ENCODE measurements at places on chromosomes 7 and 10. TPM values are rescaled to one million over a fixed set of nuclear protein-coding genes. Genes with fewer than 3 reads are reported as not detected.

- peak; percentile 29 for ATAC-seq
These were observed 20.7 kb downstream of the ABI1 start for GRCh38 chr10:26839966-26840627.

DNA sequence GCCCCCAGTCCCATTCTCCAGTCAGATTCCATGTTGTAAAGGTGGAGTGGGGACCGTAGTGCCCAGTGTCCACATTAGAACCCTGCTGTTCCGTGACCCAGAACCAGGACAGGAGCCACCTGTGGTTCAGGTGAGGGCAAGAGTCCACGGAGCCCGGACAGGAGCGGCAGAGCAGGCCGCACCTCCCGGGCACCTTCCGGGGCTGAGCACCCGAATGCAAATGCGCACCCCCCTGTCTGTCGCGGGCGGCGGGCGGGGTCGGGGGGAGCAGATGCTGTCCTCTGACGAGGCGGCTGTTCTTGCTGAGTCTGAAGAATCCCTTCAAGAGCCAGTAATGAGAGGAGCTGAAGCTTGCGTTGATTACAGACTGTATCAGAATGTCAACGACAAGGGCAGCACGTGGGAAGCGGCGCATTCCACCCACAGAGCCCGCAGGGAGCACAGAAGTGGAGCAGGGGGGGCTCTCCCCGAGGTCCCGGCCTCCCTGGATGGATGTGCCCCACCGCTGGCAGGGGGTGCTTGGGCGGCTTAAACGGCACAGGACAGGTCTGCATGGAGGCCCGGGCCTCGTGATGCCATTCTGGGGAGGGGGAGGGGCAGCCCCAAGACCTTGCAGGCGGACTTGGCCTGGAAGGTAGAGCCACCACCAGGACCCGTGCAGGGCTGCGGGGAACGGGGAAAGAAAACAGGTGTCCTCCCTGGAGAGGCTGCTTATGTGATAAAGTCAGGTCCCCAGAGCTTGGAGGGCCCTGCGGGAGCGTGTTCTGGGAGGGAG, 407.5 kb upstream of the RNF32 start:
- no peak for ATAC-seq

DNA sequence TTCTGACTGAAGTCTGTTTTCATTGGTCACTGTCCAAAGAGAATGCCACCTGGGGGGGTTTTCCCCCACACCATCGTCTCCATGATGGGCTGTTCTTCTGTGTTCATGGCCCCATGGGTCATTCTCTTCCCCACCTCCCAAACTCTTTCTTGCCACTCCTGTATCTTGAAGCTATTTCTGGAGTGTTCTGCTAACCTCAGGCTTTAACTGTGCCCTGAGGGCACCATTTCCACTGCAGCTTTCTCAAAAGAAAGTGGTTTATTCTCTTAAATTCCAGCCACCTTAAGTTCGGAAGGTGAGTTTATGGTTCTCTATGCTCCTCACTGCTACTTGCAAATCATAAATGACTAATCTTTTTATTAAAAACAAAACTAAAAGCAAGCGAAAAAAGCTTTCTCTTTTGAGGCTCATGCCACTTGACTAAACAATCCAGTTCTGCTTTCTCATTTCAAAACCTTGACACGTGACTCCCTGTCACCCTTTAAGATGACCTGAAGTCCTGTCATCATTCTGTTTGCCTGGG, 7.4 kb upstream of the APBB1IP start:
- no peak for ATAC-seq

DNA sequence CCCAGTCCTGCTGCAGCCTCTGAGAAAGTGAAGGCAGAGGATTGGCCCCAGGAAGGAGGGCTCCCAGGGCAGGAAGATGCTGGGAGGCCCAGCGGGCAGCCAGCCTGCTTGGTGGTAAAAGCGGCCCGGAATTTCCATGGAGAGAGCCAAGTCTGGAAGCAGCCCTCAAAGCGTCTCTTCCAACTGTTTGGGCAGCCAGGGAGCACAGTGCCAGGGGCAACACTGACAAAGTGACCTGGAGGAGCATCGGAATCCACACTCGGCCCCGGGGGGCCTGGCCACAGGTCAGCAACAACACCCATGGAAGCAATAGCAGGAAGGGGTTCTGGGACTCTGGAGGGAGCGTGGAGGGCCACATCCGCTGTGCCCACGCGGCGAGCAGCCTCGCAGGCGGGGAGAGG, 63.2 kb upstream of the FGFR2 start:
- ATAC-seq: no peak

- no peak for ATAC-seq
These were observed 80.0 kb downstream of the EEPD1 start for GRCh38 chr7:36232971-36233550.

DNA sequence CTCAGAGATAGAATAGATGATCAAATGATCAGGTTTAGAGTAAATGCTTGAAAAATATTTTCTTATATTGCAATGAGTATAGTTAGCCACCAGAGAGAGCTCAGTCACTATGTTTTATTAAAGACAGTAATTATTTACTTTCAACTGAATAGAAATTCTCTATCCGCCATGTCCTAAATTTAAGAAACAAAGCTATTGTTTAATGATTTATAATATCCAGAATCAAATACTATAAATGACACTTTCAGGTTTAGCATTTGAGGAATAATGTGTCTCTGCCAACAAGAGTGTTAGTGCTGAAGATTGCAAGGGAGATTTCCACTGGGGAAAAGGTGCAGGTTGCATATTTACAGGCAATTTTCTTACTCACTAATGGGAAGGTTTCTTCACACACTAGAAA, 184.7 kb downstream of the DGKB start:
- peak; percentile 32 for ATAC-seq

- no peak for ATAC-seq
These were observed 20.8 kb upstream of the ZNF800 start for GRCh38 chr7:127413326-127413725.

- peak; percentile 74 for ATAC-seq
These were observed 43.2 kb upstream of the EPC1 start for GRCh38 chr10:32390193-32390592.

DNA sequence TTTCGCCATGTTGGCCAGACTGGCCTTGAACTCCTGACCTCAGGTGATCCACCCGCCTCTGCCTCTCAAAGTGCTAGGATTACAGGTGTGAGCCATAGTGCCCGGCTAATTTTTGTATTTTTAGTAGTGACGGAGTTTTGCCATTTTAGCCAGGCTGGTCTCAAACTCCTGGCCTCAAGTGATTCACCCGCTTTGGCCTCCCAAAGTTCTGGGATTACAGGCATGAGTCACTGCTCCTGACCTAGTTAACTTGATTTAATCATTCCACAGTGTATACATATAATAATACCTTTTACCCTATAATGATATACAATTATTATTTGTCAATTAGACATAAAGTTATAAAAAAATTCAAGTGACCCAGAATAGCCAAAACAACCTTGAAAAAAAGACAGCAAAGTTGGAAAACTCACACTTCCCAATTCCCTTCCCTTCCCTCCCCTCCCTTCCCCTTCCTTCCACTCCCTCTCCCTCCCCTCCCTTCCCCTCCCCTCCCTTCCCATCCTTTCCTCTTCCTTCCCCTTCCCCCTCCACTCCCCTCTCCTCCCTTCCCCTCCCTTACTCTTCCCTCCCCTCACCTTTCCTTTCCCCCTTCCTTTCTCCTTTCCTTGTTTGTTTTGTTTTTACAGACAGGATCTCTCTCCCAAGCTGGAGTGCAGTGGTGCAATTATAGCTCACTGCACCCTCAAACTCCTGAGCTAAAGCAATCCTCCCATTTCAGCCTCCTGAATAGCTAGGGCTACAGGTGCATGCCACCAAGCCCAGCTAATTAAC, 14.8 kb upstream of the ZMIZ2 start:
- ATAC-seq: no peak

GALNT17 gene
- total RNA-seq: 3.2 TPM

SLC18A3 gene
- 3.5 TPM for total RNA-seq

EZH2 gene
- 15.1 TPM for total RNA-seq

NRG3 gene
- 13.6 TPM for total RNA-seq

PAX4 gene
- total RNA-seq: not detected

Data from motor neuron (in vitro differentiated cells).